NCI-H1694 treated with DMSO at 0.1 percent for 48 hours (cell line): ENCODE measurements at places on chromosomes 1 and 21.

GRCh38 chr1:164780111-164780812 lies 221.3 kb downstream of the PBX1 start:
- no peak for DNase-seq

GRCh38 chr1:94803517-94804441 lies 16.4 kb upstream of the SLC44A3 start:
- peak; percentile 91 for DNase-seq

GRCh38 chr1:150408800-150409199 lies 44.9 kb downstream of the RPRD2 start:
- DNase-seq = no peak

DNA sequence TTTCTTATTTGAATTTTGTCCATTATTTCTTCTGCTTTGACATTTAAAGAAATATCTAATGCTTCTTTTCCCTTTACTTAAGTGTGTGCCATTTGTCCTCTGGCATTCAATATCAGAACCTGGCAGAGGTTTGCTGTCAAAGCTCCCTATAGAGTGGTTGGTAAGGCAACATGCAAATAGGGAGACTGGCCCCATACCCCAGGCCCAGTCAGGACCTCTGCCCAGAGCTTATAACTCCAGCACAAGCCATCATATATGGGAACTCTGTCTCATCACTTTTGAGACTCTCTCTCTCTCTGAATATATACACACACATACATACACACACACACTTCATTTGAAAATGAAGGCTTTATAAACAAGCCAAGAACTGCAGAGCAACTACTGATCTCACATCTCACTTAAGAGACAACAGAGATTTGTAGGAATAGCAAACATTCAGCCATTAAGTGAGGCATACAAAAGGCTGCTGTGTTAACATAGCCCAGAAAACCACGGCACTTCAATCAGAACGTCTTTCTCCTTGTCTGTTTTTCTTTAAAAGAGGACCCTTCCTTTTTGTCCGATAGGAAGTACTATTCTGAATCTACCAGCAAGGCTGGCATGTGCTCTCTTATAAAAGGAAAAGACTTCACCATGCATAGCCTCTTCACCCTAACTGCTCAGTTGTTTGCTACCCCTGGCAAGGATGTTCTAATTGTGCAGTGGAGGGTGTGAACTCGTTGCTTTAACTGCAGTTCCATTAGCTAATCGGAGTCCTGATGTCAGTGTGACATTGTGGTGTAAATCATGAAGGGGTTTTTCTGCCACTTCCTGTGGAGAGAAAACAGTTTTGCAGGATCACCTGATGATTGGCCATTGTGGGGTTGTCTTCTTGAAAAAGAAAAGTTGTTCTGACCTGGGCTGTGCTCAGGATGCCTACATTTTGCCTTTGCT lies 101.7 kb downstream of the NR5A2 start:
- DNase-seq = no peak

DNA sequence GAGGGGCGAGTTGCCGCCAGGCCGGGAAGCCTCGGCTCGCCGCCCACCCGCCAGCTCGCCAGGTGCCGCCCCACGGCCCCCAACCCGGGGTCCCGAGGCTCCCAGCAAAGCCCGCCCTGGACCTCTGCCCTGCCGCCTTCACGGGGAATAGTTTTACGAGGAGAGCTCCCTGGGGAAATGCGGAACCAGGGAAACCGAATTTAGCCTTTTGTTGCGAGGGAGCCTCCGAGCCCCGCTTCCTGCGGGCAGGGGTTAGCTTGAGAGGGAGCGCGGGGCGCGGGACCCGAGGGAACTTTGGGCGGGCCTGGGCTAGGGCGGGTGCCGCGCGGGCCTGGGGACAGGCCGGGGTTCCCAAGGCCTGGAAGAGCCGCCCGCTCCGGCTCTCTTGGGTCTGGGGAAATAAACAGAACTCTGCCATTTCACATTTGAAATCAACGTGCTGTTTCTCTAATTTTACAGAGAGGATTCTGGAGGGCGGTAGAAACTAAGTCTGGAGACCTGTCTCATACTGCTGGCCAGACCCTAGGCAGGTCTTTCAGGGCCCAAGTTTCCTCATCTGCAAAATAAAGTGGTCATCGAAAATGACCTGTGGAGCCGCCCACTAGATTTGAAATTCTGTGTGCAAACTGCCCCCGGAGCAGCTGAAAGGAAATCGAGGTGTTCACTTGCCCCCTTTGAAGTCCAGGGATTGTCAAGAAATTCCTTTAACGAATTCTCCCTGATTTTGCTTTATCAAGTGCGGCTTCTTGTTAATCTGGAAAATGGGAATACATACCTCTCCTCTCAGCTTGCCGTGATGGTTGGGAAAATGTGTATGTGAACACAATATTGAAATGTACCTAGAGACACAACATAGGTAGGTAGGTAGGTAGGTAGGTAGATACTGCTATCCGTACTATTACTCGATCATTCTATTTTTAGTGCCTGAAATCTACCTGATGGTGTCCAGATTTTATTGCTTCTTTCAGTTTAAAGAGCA lies 749 bp upstream of the GLUL start:
- DNase-seq = peak; percentile 61

GRCh38 chr1:68745011-68745410 lies 248.1 kb upstream of the DEPDC1 start:
- DNase-seq = peak; percentile 86

DNA sequence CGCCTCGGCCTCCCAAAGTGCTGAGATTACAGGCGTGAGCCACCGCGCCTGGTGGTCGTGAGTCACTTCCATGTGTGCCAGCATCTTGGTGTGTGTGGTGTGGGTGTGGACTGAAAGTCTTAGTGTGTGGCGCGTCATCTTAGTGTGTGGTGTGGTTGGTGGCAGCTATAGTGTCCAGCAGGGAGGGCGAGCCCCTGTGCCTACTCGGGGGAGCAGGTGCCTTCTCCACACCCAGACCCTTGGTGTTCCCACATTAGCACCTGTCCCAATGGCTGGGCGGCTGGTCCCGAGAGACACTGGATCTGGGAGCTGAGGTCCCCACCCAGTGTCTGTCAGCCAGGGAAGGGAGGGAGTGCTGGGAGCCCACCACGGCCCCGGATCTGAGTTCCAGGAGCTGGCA lies 2.8 kb downstream of the SCNN1D start:
- no peak for DNase-seq

- DNase-seq = no peak
These were observed 93.9 kb downstream of the KIF1B start for GRCh38 chr1:10304295-10304694.

DNA sequence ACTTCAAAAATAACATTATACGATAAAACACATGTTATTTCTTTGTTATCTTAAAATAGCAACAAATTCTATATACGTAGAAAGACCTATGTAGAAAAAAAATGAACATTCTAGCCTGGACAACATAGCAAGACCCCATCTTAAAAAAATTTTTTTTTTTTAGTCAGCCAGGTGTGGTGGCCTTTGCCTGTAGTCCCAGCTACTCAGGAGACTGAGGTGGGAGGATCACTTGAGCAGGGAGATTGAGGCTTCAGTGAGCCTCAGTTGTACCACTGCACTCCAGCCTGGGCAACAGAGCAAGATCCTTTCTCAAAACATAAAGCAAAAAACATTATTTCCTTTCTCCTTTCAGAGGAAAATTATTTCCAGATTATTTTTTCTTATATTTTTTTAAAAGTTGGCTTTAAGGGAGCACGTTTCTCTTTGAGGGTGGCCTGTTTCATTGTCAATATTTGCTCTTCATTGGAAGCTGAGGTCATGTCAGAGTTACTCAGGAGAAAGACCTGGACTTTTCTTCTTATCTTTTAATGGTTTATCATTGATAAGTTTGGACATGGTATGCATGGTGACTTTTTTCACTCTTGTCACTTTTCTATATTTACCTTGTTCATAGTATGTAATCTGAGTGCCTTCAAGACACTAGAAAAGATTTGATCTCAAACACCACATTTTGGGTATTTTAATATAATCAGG lies 32.0 kb downstream of the NFIA start:
- DNase-seq = no peak

DNA sequence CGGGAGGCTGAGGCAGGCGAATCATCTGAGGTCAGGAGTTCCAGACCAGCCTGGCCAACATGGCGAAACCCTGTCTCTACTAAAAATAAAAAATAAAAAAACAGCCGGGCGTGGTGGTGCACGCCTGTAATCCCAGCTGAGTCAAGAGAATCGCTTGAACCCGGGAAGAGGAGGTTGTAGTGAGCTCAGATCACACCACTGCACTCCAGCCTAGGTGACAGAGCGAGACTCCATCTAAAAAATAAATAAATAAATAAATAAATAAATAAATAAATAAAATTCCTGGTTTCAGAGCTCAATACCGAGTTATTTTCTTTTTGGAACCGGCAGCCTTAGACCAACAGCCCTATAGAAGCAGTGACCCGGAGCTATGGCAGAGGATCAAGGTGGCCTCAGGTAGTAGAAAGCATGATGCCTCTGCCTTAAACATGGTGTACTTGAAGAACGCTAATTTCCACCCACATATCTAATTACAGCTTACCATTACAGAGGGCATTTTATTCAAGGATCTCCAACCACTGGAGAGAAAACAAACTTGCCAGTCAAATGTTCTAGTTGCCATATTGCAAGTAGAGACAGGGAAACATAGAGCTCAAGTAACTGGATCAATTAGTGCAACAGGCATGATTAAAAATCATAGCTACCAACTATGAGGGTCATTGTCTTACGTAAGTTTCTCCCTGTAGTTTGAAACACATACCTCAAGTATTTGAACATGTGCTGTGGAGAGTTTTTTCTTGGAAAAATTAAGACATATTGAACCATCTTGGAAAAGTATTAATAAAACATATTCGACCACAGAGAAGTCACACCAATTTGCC lies 2.0 kb upstream of the ENAH start:
- no peak for DNase-seq

- DNase-seq = no peak
These were observed 68.3 kb downstream of the CLIC6 start for GRCh38 chr21:34737115-34737514.

GRCh38 chr1:180542113-180542837 lies 16.5 kb upstream of the OVAAL start:
- DNase-seq = no peak

DNA sequence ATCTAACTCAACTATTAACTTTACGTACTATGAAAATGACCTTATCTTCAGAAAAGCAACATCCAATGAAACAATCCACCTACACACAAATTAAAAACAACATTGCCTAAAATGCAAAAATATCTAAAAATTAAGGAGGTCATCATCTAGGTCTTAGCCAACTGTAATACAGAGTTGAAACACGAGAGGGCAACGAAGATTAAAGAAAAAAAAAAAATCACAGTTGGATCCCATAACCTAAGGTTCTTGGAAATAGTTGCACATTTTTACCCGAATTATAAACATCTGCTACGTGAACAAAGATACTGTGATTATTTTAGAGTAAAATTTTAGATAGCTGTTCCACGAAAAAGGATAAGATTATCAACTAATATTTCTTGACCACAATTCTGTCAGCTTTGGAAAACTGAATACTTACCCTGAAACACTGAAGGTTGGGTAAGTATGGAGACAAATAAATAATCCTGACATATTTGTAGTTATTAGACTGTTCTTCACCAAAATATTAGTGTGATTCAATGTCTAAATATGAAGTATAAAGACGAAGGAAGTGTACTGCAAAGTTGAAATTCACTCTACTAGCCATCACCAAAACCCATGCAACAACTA lies 88.0 kb upstream of the AK4 start:
- peak; percentile 68 for DNase-seq

GRCh38 chr1:36076979-36077573 lies 6.8 kb upstream of the TEKT2 start:
- DNase-seq = no peak

- no peak for DNase-seq
These were observed 11.9 kb downstream of the TSPAN2 start for GRCh38 chr1:115077286-115077983.

- DNase-seq = no peak
These were observed 663 bp upstream of the GBP6 start for GRCh38 chr1:89363196-89363595.

- DNase-seq = no peak
These were observed 14.3 kb downstream of the LEPR start for GRCh38 chr1:65434760-65435159.

DNA sequence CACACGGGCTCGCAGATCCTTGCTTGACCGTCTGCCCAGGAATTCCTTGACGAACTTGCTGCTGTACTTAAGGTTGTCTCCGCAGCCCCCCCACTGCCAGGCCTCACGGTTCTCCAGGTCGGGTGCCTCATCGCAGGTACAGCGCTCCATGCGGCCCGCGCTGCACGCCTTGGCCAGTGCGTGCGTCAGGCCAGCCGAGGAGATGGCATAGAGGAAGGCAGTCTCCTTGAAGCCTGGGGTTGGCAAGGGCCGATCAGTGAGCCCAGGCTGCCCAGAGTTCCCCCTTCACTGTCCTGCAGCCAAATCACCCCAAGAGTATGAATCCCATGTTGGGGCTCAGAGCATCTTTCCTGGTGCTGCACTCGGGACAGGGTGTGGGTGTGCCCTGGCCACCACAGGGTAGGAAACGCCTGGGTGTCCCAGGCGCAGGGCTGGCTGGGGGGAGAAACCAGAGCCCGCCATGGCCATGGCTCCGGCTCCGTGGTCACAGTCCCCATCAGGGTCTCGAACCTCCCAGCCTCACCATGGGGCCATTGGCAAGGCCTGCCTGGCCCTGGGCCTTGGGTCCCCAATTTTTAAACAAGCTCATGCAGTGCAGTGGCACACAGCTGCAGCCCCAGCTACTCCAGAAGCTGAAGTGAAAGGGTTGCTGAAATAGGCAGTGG lies 23.4 kb downstream of the WNT9A start:
- DNase-seq = no peak

GRCh38 chr1:98045211-98045766 lies 124.5 kb upstream of the DPYD start:
- DNase-seq = no peak

DNA sequence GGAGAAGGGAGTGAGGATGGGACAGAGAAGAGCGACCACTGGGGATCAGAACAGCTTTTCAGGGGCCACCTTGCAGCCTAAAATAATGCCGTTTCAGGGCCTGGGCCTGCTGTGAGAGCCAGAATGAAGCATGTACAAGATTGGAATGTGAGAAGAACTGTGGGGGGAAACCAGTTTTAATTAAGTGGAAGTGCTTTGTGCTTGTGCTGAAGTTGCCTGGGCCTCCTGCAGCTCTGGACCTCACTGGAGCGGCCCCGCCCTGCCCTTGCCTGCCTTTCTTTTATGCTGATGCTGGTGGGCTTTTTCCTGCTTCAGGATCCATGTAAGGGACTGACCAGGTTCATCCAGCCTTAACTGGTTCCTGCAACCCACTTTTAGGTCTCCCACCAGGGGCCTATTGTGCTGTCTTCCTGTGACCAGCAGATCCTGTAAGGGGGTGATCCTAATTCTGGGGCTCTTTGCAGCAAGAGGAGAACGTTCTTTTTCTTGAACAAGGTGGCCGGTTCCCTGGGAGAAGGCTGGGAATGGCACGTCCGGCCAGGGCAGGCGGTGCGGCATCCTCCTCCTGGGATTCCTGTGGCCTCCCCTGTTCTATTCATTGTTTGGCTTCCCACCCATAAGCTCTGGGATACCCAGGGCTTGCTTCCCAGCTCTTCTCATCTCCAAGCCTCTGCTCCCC lies 3.2 kb downstream of the C1orf226 start:
- DNase-seq = no peak

GRCh38 chr1:174189428-174190062 lies 30.2 kb downstream of the RABGAP1L start:
- no peak for DNase-seq
